ENCODE measurements at places on chromosomes 5 and 9.

GRCh38 chr5:10760096-10760920 lies 726 bp downstream of the DAP start:
- DNase-seq, result peak; percentile 11

DNA sequence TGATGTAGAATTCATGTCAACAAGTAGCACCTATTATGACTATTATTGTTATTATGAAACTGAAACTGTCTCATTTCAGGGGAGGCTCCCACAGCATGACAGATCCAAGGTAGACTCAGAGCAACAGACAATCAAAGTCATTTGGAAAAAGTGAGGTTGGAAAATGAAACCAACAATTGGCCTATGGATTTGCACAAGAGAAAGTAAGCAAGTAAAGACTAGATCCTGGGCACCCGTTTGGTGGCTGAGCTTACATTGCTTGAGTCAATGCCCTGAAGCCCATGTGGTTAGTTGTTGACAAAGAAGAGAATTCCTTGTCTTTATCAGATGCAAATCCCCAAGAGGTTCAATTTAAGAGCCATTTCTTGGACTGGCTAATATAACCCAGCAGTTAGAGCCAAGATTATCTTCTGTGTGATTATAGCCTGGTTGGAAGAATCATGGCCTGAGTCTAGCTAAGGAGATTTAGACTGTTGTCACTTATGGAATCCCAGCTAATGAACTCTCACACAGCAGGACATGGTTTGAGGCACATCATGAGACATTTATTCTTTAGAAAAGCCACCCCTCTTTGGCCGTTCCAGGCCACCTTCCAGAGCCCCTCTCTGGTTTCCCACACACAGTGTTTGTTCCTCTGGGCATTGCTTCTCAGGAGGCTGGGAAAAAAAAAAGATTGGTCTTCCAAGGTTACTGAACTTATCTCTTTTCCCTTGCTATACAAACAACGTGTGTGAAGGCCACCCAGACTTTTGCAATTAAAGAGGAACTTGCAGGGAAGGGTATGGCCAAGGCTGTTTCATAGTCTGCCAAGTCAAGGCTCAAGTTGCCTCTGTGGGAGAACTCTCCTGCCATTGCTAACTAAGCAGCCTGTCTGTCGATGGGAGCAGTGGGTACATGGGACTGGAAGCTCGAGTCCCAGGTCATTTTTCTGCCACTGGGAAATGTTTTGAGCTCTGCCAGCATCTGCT lies 399.5 kb downstream of the ENC1 start:
- DNase-seq, result no peak

GRCh38 chr9:127067603-127068220 lies 54.7 kb downstream of the ANGPTL2 start:
- DNase-seq, result no peak

GRCh38 chr9:81669866-81670265 lies 19.5 kb downstream of the TLE1 start:
- no peak for DNase-seq

- DNase-seq, result no peak
These were observed 74.7 kb upstream of the SPIN1 start for GRCh38 chr9:88313364-88314220.

GRCh38 chr5:133610489-133611356 lies 1.6 kb downstream of the FSTL4 start:
- no peak for DNase-seq

DNA sequence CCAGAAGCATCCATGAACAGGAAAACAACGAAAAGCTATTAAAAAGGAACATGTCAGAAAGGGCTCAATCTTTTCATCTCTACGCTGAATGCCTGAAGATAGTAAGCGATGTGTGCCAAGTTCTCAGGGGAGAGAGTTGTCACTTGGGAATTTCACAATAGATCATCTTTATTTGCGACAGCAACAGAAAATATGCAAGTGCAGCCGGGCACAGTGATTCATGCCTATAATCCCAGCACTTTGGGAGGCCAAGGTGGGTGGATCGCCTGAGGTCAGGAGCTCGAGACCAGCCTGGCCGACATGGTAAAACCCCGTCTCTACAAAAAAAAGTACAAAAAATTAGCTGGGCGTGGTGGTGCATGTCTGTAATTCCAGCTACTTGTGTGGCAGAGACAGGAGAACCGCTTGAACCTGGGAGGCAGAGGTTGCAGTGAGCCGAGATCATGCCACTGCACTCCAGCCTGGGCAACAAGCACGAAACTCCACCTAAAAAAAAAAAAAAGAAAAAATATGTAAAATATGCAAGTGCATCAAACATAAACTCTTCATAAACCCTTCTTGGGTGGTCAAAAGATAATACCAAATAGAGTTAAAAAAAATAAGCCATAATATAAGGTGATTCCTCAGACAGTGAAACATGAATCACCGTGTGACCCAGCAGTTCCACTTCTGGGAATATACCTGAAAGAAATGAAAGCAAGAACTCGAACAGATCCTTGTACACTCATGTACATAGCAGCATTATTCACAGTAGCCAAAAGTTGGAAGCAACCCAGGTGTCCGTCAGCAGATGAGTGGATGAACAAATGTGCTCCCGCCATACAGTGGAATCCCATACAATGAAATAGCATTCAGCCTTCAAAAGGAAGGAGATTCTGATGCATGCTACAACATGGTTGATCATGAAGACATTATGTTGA lies 16.2 kb downstream of the SFXN1 start:
- no peak for DNase-seq

DNA sequence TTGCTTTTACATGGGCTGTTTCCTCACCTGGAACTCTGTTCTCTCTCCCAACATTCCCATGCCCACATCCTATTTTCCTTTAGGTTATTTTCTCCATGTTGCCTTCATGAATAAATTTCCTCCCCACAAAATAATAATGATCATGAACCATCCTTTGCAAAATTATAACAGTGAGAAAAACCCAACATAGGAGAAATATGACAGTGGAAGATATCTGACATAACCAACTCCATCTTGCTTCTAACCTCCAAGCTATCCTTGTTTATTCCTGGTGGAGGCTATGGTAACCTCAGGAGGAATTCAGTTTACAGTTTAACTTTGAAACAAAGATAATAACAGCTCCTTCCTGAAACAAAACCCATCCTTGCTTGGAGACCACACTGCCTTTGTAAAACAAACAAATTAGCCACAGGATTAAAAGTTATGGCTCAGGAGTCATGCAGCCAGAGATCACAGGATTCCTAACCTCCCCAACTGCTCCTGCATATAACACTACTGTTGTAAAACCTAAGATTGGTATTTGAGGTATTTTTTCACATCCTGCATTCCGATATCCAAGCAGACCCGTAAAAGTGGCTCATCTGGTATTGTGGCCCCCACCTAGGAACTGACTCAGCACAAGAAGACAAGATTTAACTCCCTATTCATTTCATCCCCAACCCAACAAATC lies 212.4 kb downstream of the TRIM32 start:
- no peak for DNase-seq

- no peak for DNase-seq
These were observed 98.0 kb downstream of the ENC1 start for GRCh38 chr5:74542482-74542881.

DNA sequence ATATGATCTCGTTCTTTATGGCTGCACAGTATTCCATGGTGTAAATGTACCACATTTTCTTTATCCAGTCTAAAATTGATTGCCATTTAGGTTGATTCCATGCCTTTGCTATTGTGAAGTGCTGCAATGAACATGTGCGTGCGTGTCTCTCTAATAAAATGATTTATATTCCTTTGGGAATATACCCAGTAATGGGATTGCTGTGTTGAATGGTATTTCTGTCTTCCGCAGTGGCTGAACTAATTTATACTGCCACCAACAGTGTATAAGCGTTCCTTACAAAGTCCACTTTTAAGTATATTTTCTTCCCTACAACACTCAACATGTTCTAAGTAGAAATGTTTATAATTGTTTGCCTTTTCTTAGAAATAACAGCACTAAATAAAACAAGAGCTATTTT lies 521.9 kb downstream of the DTWD2 start:
- no peak for DNase-seq

GRCh38 chr5:10599862-10600284 lies 36.0 kb downstream of the ANKRD33B start:
- no peak for DNase-seq

- no peak for DNase-seq
These were observed 29.5 kb upstream of the SMAD5 start for GRCh38 chr5:136103118-136103517.

DNA sequence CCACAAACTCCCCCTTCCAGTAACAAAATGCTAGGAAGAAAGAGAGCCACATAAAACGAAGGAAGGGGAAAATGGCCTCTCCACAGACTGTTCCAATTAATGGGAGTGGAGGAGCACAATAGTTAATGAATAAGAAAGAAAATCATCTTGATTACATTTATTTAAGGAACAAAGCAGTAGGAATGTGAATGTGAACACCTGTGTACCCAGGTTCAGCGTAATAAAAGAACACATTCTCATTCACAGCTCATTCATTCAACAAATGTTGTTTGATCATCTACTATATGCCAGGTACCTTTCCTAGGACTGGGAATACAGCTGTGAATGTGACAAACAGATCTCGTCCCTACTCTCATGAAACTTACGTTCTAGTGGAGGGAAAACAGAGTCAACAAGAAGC lies 35.7 kb downstream of the SIL1 start:
- no peak for DNase-seq

DNA sequence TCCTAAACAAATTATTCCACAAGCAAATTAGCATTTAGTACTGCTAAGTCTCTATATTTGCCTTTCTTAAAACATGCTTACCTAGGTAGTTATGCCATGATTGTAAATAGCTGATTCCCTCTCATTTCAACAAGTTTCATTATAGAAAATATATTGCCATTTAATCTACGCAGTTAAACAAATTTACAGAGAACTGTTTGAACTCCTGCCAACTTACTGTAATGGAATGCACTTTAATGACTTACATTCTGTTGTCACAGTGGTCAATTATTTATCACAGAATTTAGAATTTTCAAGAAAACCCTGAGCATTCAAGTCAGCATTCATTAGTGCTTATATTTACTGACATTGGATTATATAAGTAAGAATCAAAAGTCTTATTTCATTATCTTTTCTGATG lies 19.6 kb downstream of the SLC38A9 start:
- DNase-seq, result no peak
